COR-L47 (cell line): ENCODE measurements at places on chromosomes 4 and X.

- DNase-seq, result no peak
Measured at GRCh38 chr4:94516067-94516466, 64.3 kb downstream of the PDLIM5 start.

- DNase-seq, result no peak
Measured at GRCh38 chr4:112589206-112589605, 47.5 kb downstream of the ZGRF1 start.

- DNase-seq, result no peak
Measured at GRCh38 chrX:113892891-113893290, 691.0 kb upstream of the HTR2C start.

- DNase-seq, result no peak
Measured at GRCh38 chrX:39196192-39197102, 395.2 kb downstream of the MID1IP1 start.

DNA sequence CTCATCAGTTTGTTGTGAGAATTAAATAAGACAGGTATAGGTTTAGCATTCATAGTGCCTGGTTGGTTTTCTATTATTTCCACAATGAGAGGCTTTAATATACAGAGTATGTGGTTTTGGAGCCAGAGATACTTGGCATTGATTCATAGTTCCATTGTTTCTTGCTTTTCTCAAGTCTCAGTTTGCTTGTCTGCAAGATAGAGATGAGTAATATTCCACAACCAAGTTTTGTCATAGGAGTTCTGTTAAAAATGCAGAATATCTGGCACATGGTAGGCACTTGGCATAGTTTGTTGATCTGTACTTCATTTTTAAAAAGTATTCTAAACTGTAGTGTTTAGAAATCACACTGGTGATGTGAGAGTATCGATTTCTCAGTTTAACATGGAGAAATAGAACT is 37.5 kb upstream of the EDA2R start:
- DNase-seq, result no peak

- DNase-seq, result no peak
Measured at GRCh38 chr4:1154126-1154522, 18.3 kb downstream of the SPON2 start.

GRCh38 chr4:167028976-167029375 is 205.3 kb downstream of the SPOCK3 start:
- DNase-seq, result peak; percentile 26

DNA sequence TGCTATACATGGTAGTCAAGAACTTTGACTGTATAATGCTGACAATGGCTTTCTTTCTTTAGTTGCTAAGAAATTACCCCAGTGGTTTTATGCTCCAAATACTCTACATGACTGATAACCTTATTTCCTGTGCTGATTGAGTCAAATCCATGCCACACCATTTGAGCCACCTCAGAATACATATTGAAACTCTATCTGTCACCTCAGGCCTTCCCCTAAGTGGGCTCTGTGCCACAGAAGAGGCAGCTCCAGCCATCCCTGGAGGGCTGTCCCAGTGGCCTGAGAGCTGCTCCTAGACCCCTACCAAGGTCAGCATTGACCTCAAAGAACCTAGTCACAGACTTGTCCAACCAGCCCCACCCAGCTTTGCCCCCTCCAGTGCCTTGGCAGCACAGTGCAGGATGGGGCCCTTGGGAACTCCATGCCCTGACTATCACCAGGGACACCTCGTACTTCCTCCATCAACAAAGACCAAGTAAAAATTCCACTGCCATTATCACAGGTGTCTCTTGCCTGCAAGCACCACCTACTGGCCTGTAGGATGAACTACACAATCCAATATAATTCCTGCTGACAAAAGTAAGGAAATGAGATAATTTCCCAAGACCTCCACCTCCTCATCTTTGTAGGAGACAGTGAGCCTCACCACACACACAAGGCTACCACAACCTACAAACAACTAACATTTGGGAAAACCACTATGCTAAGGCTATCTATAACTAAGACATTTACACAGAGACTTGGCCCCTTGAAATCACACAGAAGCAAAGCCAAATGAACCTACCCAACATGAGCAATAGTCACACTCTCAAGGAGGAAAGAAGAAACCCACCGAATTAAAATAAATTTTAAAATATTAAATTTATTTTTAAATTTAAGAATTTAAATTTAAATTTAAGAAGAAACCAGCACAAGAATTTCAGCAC is 239.9 kb downstream of the NKX6-1 start:
- peak; percentile 4 for DNase-seq

GRCh38 chr4:59553063-59553720 is 1646.9 kb upstream of the ADGRL3 start:
- no peak for DNase-seq

DNA sequence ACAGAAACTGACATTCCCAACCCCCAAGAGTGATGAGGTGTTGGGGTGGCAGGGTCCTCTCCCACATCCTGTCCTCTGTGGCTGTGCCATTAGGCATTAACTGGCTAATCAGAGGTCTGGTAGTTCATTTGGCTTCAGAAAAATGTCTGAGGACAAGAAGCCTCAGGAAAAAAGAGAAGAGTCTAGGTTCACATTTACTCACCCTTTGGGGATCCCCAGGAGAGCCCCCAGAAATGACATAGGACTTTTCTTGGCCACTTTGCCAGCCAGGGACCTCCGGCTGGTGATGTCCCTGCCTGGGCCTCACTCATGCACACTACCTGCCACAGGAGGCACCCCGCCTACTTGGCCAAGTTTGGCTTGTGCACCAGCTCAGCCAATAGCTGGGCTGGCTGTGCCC is 173.0 kb downstream of the RBM46 start:
- DNase-seq, result no peak

GRCh38 chr4:70634482-70634881 is 5.9 kb downstream of the ENAM start:
- DNase-seq, result no peak

DNA sequence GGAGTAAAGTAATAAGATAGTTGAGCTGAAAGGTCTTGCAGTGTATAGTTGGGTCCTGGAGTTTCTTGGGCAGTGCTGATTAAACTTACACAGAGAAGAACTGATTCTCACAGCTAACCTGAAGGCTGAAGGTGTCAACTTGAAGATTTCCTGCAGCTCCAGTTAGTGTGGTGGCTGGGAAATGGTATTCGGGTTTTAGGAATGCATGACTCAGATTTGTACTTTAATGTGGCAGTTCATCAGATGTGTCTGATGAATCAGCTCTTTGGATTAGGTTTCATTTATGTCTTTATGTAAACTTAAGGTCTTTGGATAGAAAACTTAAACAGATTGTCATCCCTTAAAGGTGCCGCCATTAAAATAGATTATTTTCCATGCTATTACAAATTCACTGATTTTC is 200.0 kb downstream of the IL1RAPL1 start:
- DNase-seq, result no peak

DNA sequence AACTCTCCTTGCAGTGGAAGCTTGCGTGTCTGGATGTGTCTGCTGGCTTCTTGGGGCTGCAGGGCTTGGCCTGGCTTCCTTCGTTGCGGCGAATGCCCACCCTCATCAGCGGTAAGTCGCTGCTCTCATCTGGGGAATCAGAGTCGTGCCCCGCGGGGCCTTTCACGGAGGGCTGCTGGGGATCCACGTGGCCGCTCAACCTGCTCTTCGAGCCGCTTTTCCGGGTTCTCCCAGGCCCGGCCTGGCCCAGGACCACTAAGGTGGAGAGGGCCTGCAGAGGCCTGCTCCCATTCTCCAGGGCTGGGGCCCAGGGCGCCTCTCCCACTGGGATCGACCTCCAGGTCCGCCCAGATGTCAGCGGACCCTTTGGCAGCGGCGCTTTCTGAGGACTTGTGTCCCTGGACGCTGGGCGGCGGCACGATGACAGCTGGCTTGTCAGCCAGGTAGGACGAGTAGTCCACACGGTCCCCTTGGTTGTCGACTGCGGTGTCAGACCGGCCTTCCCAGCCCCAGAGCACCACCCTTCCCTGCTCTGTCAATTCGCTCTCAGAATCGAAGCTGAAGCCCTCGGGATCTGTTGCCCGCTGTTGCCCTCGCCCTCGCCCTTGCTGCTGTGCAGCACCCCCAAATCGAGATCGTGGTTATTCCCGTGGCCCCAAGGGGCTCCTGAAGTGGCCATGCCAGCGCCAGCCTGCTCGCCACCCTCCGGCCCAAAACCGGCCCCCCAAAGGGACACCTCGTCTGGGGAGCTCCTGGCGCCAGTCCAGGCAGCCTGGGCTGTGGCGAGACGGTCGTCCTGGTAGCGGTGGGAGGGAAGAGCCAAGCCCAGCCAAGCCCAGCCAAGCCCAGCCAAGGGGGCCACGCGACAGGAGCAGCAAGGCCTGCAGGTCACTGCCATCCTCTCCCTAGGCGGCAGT is 37.8 kb upstream of the NHSL2 start:
- no peak for DNase-seq

DNA sequence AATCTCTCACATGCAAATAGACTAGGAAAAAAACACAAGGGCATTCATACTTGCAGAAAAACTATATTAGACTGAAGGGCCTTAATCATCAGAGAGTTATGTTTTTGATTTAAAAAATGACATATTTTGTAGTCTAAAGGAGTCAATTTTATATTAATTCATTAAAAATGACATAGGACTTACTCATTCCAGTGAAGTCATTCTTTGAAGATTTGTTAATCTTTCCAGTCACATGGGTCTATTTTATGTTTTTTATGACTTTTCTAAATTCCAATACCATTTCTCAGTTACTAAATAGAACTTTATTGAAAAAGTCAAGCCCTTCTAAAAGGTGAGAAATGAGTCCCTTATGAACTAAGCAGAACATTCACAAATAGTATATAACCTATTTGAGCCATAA is 743.8 kb upstream of the INTU start:
- no peak for DNase-seq

DNA sequence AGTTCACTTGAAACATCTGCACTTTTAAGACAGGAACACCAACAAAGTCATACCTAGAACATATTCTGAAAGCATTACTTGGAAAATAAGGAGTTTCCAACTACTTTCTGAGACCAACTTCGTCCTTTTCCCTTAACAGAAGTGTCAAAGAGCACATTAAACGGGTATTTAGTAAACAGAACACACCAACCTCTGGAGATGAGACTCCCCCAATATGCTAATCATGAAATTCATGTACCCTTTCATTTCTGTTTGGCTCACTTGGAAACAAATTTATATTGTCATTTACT is 69.2 kb downstream of the NOCT start:
- DNase-seq, result no peak

GRCh38 chr4:2731907-2732317 is 24.2 kb downstream of the TNIP2 start:
- DNase-seq, result no peak

DNA sequence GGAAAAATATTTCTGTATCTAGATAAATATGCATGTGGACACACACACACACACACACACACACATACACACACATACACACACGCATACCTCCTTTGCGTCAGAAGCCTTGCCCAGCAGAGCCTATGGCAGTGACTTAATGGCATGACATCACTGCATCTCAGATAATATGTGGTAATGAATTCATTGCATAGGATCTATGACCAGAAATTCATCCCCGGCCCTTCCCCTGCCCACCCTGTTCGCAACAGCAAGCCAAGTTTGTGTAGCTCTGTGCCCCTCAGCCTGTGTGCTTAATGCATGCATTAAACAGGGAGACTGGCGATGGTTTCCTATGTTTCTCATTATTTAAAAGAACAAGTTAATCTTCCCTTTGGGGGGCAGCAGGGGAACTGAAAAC is 120.7 kb downstream of the NKX6-1 start:
- DNase-seq, result no peak

DNA sequence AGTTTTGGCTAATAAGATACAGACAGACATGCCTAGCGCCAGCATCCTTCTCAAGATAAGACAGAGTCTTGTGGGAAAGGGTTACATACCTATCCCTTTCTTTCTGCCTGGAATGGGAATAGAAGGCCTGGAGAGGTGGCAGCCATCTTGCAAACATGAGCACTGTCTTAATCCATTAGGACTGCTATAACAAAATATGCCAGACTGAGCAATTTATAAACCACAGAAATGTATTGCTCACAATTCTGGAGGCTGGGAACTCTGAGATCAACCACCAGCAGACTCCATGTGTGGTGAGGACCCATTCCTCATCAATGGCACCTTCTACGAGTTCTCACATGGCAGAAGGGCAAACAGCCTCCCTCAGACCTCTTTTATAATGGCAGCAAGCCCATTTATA is 26.5 kb upstream of the NEIL3 start:
- DNase-seq, result no peak

DNA sequence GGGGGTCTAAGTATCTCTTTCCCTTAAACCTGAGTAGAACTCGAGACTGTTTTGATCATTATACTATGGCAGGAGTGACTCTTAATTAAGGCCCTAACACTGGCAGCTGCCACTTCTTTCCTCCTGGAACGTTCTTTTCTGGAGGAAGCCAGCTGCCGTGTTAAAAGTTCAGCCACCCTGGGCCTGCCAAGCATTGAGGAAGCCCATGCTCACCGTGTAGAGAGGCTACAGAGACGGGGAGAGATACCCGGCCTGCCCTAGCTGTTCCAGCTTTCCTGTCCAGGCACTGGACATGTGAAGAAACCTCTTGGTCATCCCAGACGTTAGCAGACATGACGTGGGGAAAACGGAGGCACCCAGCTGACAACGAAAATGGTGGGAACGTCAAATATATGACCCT is 274.1 kb downstream of the ARHGAP10 start:
- no peak for DNase-seq

DNA sequence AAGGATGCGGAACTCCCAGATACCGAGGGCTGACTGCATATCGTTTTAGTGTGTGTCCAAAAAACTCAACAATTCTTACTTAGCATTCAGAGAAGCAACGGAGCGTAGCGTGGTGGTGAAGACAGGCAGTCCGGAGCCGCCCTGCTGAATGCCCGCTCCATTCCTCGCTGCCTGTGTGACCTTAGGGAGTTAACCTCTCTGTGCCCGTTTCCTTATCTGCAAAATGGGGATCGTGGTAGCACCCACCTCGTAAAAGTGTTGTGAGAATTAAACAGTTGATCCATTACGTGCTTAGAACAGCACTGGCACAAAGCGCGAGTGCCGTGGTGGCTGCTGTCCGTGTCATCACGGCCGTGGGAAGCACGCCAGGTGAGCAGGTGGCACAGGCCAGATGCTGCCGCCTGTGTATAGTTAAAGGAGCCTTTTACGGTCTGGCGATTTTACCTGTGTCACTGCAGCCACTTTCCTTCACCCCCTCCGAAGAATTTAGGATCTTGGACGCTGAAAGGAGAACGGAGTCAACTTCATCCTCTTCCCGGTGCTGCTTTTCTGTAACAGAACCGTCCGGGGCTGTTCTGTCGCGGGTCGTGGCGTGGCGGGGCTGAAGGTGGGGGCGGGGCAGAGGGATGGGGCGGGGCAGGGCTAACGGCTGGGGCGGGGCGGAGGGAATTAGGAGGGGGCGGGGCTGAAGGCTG is 885 bp downstream of the CCDC110 start:
- peak; percentile 80 for DNase-seq

- no peak for DNase-seq
Measured at GRCh38 chr4:53281438-53281837, 84.4 kb downstream of the SCFD2 start.

DNA sequence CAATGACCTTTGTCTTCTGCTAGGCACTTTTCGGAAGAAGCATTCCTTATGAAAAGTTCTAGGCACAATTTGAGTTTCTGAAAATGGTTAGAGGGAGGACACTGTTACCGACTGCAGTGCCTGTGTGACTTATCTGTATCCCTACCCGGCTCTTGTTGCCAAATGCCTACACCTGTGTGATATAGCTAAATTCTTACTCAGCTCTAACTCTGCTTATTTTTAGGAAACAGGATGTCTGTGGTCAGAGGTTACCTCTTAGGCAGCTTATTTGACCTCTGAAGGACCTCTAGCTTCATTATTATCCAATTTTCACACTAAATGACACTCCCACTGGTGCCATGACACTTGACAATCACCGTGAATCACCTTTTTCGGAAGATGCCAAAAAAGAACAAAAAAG is 561.1 kb upstream of the SMIM31 start:
- DNase-seq, result no peak
